ENCODE measurements at places on chromosomes 2 and 18. TPM values are rescaled to one million over a fixed set of nuclear protein-coding genes. Genes with fewer than 3 reads are reported as not detected.
A peak's percentile ranks its signal among the peaks of the same experiment; 100 is the strongest.

- DNase-seq: no peak
Measured at GRCh38 chr2:1936427-1936980, 192.2 kb upstream of the PXDN start.

DNA sequence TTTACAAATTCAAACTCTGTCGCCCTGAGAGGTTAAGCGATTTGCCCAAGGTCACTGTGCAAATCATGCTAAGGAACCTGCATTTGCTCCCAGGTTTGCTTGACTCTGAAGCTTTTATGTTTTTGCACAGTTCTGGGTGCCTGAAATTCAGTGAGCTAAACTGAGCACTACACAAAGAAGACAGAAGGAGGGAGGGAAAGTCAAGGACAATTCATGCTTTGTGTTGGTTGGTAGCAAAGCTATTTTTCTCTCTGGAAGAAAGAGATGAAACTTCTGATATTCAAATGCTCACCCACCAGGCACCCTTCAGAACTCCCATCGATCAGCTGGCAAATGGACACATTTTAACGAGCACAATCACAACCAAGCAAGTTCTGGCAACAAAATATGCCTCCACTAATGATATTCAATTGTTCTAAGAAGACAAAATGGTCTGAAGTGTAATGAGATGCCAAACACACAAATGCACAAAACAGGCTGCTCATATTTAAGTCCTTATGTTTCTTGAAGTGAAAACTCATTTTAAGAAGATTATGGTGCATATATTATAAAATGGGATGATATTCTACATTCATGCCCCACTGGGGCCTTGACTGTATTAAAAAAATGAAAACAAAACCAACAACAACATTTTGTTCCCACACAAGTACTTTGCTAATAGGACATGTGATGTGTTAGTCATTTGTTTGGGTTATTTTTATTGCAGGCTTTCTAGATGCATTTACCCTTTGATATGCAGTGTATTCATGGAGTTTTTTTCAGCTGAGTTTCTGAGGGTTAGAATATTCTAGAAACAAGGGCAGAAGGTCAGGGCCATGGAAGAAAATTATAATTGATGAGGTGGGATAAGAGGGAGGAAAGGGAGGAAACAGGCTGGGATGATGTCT, 445.6 kb upstream of the CELF4 start:
- DNase-seq: no peak

DNA sequence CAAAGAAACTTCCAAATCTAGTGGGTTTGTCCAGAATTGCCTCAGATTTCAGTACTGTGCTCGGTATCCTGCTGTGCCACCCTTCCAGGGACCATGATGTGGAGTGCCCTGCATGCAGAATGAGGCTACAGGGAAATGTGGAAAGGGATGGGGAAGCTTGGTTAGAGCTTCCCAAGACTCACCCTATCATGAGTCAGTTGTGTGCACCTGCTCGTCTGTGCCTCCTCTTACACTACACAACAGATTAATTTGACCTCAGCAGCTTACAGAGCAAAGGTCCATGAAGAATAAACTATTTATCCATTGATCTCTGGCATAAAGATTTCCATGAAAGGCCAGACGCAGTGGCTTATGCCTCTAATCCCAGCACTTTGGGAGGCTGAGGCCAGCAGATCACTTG, 21.3 kb upstream of the NCK2 start:
- DNase-seq: no peak

DNA sequence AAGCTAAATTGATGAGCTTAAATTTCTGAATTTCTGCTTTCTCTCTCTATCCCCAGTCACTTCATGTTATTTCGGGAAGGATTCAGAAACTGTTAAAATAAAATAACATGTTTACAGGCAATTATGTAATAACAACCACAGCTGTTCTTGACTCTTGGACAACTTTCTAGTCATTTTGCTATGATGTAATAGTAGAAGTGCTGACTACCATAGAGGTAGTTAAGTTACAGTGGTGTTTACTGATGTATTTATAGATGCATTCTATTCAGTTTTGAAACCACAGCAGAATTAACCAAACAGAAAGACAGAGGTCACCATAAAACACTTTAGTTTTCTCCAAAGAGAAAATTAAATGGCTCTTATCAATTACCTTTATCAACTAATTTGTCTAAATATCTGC, 1292.0 kb upstream of the CHAC2 start:
- no peak for DNase-seq

DNA sequence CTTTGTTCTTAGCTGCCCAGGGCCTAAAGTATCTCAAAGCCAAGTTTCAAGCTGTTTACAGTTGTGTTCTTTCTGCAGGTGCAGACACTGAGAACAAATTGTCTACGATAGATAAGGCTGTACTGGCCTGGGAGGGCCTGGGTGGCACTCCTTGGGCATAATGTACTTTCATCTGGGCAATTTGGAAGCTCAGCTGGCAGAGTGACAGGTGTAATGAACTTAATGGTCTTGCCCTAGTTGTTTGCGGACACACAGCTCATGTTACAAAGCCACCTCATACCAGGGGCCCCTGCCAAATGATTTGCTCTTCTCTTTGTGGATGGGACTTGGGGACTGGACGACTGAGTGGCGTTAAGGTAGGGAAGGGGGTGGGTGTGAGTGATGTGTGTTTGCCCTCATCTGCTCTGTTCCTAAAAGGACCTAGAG, 4.3 kb downstream of the LDLRAD4 start:
- no peak for DNase-seq

GRCh38 chr18:67652288-67652687, 135.8 kb upstream of the DSEL start:
- DNase-seq: no peak

- no peak for DNase-seq
Measured at GRCh38 chr2:215536510-215536909, 100.6 kb upstream of the FN1 start.

- DNase-seq: no peak
Measured at GRCh38 chr2:170247333-170247732, 69.4 kb downstream of the MYO3B start.

GRCh38 chr2:127220102-127220767, at the start of gene CYP27C1:
TSS of gene CYP27C1 (minus strand) at chr2:127220299. CDS start at chr2:127220270, 29 bp downstream.
- DNase-seq: peak; percentile 43

DNA sequence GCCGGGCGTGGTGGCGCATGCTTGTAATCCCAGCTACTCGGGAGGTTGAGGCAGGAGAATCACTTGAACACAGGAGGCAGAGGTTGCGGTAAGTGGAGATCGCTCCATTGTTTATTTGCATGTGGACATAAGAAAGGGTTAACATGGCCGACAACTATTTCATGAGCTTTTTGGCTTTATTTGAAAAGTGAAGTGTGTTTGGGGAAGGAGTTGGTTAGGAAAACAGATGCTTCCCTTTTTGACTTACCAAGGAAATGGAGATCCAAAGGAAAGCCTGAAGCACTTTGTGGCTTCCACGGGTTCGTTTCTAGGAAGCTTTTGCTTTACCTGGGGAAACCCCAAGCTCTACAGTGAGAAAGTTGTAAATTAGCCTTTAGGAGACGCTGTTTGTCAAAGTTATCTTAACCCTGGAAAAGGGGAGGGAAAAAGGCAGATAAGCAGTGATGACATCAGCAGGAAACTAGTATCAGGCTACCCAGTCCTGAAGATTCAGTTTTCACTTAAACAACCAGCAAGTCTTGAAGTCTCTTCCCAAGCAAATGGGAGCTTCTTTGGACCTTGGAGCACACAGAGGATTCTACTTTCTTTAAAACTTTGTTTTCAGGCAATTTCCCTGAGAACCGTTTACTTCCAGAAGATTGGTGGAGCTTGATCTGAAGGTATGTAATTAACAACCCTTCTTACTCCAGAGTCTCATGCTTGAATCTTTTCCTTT, at the start of gene CASP10:
TSS of gene CASP10 (plus strand) at position 492 of the 715 bp plus-strand sequence. CDS start 2,637 bp downstream, outside the sequence.
- DNase-seq: no peak

- DNase-seq: no peak
Measured at GRCh38 chr2:42725657-42726056, 38.3 kb downstream of the OXER1 start.

GRCh38 chr18:56851774-56852173, 200.6 kb downstream of the WDR7 start:
- DNase-seq: no peak

- DNase-seq: no peak
Measured at GRCh38 chr2:2826209-2826551, 495.1 kb upstream of the MYT1L start.

DNA sequence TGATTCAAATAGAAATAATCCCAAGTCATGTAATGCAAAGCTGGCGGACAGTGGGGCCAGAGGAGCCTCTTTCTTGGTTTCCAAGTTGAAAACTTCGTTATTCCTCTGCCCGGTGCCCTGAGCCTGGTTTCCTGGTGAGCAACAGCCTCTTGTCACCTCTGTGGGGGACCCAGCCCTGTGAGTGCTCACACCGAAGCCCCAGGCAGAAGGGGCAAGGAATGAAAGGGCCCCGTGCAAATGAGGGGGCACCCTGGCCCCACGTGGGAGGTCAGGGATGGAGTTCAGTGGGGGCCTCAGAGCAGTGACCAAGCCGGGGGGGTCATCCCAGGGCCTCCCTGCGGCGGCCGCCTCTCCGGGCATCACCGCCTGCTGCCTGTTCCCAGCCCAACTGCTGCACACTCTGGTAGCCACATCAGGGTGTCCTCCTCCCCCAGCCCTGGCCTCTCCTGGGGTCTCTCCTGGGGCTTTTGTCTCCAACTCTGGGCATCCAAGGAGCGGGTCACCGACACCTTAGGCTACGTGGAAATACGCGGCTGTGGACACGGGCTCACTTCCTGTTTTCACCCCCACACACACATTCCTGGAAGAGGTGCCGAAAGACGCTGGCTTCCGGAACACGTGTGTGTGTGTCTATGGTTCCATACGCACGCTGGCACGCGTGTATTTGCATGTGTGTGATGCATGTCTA, 64.5 kb downstream of the TWIST2 start:
- DNase-seq: no peak

- no peak for DNase-seq
Measured at GRCh38 chr18:56489893-56490292, 148.5 kb downstream of the TXNL1 start.

DNA sequence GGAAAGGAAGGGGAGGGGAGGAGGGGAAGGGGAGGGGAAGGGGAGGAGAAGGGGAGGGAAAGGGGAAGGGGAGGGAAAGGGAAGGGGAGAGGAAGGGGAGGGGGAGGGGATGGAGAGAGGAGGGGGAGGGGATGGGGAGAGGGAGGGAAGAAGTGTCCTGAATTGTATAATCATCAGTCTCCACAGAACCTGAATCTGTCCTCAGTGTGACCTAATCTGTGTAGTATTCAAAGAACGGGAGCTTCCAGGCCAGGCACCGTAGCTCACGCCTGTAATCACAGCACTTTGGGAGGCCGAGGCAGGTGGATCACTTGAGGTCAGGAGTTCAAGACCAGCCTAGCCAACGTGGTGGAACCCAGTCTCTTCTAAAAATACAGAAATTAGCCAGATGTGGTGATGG, 41.1 kb upstream of the CCDC150 start:
- no peak for DNase-seq

- DNase-seq: peak; percentile 66
Measured at GRCh38 chr2:237529452-237530402, 36.6 kb upstream of the PRLH start.

GRCh38 chr2:160268151-160268781, 68.2 kb upstream of the ITGB6 start:
- DNase-seq: no peak

The VWA3B gene
- not detected for total RNA-seq

The SCG2 gene
- total RNA-seq: 38.7 TPM

The NETO1 gene
- 5.5 TPM for total RNA-seq

The LYG2 gene
- not detected for total RNA-seq

The FAM98A gene
- 38.9 TPM for total RNA-seq

The FZD7 gene
- 19.0 TPM for total RNA-seq

The COMMD1 gene
- total RNA-seq: 48.2 TPM

The CIDEA gene
- not detected for total RNA-seq

The TEX44 gene
- not detected for total RNA-seq

The SP5 gene
- 1.8 TPM for total RNA-seq

The ERFE gene
- total RNA-seq: 12.2 TPM

The CDC42EP3 gene
- 32.9 TPM for total RNA-seq

The CFC1 gene
- total RNA-seq: 1.8 TPM

The SCN2A gene
- total RNA-seq: 0.39 TPM

The DLX2 gene
- total RNA-seq: 1.4 TPM

The PCARE gene
- total RNA-seq: 0.66 TPM

The MROH2A gene
- total RNA-seq: not detected

All from glutamatergic neuron (in vitro differentiated cells).